ENCODE measurements at places on chromosomes 12 and 14.

DNA sequence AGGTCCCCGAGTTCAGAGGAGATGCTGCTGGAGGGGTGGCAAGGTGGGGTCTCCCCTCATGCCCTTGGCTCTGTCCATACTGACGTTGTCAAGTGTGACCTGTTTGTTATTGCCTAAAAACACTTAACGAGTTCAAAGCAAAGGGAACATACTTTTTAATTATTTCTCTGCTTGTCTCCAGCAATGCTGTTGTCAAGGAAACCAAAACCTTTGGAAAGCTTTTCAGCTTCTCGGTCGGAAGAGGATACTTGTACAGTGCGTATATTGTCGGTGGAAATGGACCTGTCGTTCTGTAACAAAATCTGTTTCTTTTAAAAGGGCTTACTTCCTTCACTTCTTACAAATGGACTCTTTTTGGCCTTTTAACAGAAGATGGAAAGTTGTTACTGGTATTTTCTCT lies 73.9 kb downstream of the SLC25A47 start:
- DNase-seq, result no peak

DNA sequence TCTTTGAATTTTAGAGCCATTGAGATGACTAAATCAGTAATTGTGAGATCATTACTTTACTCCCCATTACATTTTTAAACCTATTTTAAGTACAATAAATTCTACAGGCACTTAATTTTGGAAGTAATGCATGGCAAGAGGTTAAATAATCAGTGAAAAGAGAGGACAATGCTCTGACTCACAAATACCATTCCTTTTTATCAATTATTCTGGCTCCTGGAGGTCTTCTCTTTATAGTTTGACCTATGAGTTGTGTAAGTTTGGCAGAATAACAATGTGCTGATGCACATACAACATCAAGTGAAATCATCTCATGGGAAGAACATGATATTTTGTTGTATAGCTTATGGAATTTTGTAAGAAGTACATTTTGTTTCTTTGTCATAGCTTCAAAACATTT lies 166.7 kb downstream of the TMTC3 start:
- DNase-seq, result no peak

DNA sequence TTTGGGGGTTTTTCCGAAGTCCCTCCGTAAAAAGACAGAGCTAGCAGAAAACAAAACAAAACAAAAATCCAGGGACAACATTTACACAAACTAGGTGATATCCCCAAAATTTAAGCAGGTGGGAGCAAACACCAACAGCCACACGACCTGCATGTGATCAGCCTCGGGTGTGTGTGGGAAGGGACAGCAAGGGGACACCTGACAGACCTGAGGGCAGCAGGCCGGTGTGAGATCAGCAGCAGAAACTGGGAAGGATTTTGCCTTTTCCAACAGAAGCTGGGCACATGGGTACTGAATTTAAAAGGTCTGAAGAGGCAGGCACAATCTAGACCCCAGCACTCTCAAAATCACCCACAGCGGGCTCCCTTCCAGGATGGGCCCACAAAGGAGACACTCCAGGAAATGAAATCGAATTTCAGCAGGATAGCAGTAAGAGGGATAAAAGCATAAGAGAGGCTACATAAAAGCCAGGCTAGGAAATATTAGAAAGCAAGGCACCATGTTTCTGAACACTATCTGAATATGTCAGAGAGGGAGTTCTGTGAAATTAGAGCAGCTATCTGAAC lies 36.5 kb upstream of the SELPLG start:
- DNase-seq, result no peak

GRCh38 chr14:80862541-80862940 lies 79.0 kb downstream of the CEP128 start:
- DNase-seq, result no peak

DNA sequence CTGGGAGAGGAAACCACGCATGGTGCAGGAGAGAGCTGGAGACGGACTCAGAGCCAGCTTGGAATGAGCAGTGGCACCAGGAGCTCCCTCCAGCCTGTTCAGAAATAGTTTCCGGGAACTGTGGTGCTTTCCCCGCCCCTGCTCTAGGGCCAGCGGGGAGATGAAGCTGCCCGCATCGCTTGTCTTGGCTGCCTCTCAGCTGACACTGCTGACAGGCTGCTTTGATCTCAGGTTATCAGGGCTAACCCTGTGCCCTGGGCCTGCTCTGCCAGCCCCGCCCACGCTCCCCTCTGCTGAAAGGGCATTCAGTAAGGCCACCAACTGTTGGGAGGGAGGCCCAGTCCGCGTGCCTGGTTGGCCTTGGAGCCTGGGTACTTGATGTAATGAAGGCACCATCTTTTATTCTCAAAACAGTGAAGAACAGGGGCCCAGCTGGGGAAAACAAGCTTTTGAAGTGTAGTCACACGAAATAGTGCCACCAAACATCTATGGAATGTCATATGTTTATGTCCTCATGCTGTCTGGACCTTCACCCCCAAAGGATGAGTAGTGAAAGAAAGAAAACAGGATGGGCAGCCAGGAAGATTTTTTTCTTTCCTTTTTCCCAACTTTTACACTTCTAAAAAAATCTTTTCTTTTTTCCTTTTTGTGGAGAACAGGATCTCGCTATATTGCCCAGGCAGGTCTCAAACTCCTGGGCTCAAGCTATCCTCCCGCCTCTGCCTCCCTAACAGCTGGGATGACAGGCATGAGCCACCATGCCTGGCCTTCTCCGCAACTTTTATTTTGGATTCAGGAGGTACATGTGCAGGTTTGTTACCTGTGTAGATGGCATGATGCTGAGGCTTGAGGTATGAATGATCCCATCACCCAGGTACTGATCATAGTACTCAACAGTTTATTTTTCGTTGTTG lies 115.9 kb upstream of the TBX3 start:
- DNase-seq, result peak; percentile 47

- DNase-seq, result peak; percentile 16
These were observed 100.8 kb downstream of the CCER1 start for GRCh38 chr12:90854136-90854689.

- DNase-seq, result no peak
These were observed 637 bp upstream of the FOXG1 start for GRCh38 chr14:28765831-28766468.

- no peak for DNase-seq
These were observed 443.3 kb downstream of the ADAMTS20 start for GRCh38 chr12:43108656-43109055.

GRCh38 chr12:121512561-121512960 lies 68.3 kb downstream of the KDM2B start:
- DNase-seq, result no peak

GRCh38 chr12:110578694-110579534 lies 4.2 kb downstream of the PPTC7 start:
- no peak for DNase-seq

- no peak for DNase-seq
These were observed 92.8 kb downstream of the ASCL1 start for GRCh38 chr12:103050273-103050672.

DNA sequence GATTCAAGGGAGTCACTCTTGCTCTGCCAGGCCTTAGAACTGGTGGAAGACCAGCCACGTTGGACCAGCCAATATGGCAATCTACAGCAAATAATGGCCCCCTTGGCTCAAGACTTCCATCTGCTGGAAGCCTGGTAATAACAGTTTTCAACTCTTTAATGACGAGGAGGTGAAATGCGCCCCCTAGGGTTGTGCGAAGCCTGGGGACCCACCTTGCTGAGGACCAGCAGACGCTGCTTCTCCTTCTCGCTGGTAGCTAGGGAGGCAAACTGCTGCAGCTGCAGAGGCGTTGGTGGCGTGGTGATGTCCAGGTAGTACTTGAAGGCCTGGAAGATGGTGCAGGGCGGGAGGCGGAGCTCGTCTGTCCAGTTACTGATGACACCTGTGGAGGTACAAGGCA lies 41.5 kb upstream of the FBXO21 start:
- no peak for DNase-seq

GRCh38 chr12:32894566-32894965 lies 2.0 kb downstream of the PKP2 start:
- no peak for DNase-seq

GRCh38 chr12:80966001-80966400 lies 28.3 kb upstream of the LIN7A start:
- DNase-seq, result no peak

- peak; percentile 71 for DNase-seq
These were observed 268.2 kb downstream of the PCNX1 start for GRCh38 chr14:71175491-71175890.

- DNase-seq, result no peak
These were observed 144.8 kb downstream of the KCNA5 start for GRCh38 chr12:5188472-5188871.

GRCh38 chr12:130011611-130012385 lies 108.0 kb upstream of the TMEM132D start:
- no peak for DNase-seq

DNA sequence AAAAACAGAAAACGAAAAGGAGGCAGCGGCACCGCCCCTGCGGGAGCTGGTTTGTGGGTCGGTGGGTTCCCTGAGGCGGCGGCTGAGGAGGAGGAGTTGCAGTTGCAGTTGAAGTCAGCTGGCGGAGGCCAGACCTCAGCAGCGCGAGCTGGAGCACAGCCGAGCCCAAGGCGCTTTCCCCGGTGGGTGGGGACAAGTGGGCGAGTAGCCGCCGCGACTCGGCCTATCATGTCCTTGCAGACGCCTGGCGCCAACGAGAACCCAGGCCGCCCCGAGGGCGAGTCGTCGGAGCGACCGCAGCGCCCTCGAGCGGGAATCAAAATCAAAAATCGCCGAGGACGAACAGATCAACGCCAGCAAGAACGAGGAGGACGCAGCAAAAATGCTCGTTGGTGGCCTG lies 12.7 kb upstream of the CLEC1A start:
- DNase-seq, result no peak

DNA sequence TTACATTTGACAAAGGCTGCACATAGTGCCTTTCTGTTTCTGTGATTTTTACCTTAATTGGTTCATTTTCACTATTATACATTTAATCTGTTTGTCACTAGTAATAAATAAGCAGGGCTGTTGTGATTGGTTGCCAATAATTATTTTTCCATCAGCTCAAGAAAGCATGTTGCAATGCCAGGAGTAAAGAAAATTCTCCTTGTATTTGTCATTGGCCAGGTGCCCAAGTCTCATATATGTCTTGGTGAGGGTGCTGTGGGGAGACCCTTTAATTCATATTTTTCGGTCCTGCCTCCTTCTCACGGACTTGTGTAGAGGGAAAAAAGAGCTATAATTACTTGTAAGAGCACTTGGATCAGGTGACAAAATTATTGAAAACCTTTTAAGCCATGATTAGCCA lies 108.0 kb downstream of the KITLG start:
- no peak for DNase-seq

DNA sequence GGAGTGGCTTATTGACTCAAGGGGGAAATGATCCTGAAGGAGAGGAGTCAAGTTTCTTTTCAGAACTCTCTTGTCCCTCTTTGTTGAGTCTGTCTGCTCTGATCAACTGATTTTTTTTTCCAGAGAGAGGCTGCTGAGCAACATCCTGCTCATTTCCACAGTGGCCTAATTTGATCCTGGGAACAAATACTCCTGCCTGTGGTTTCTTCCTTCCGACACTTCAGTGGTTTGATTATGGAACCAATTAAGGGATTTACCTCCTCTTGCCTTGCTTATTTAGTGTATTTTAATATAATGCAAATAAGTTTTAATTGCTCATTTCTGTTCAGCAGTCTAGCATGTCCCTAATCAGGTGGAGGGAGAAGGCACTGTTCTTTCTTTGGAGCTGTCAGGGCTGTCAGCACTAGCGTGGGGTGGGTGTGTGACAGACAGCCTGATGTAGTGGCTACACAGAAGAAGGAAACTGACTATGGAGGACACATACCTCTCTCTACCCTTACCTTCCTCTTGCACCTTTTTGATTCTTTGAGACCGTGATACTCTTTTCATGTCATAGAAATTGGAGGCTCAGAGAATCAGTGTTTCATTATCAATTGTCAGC lies 344.9 kb upstream of the STXBP6 start:
- no peak for DNase-seq

- DNase-seq, result no peak
These were observed 281.5 kb downstream of the CACNA1C start for GRCh38 chr12:2334271-2334670.

DNA sequence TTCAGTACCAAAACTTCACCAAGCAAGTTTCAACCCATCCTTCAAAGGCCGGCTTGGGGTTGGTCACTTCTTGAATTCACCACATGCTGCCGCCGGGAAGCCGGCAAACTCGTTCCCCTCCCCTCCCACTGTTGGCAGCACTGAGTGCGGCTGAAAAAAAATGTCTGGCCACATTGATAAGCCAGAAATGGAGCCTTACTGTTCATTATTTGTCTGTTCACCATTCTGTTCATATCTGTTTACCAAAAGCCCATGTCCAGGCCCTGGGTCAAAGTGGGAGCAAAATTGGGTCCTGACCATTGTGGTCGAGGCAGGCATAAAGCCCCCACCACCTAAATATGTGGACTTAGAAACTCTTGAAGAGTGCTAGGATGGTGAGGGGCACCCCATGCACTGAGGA lies 7.3 kb upstream of the HSP90AA1 start:
- no peak for DNase-seq

DNA sequence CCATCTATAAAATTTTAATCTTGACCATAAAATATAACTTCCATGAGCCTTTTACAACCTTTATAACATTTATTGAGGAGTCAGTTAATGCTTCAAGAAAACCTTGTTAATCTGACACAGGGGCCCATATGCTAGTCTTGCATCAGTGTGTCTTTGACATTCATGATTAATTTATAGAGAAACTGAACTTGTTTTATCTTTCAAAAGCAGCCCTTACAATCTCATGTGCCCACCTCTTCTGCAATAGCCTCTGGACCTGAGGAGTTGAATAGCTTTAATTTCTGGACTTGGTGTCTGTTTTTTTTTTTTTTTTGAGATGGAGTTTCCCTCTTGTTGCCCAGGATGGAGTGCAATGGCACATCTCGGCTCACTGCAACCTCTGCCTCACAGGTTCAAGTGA lies 8.6 kb upstream of the LPCAT3 start:
- DNase-seq, result no peak

- no peak for DNase-seq
These were observed 54.4 kb upstream of the BMP4 start for GRCh38 chr14:54010981-54011380.

GRCh38 chr14:75993567-75994041 lies 8.0 kb downstream of the IFT43 start:
- DNase-seq, result no peak

GRCh38 chr12:3249081-3249800 lies 172.1 kb downstream of the TSPAN9 start:
- no peak for DNase-seq

DNA sequence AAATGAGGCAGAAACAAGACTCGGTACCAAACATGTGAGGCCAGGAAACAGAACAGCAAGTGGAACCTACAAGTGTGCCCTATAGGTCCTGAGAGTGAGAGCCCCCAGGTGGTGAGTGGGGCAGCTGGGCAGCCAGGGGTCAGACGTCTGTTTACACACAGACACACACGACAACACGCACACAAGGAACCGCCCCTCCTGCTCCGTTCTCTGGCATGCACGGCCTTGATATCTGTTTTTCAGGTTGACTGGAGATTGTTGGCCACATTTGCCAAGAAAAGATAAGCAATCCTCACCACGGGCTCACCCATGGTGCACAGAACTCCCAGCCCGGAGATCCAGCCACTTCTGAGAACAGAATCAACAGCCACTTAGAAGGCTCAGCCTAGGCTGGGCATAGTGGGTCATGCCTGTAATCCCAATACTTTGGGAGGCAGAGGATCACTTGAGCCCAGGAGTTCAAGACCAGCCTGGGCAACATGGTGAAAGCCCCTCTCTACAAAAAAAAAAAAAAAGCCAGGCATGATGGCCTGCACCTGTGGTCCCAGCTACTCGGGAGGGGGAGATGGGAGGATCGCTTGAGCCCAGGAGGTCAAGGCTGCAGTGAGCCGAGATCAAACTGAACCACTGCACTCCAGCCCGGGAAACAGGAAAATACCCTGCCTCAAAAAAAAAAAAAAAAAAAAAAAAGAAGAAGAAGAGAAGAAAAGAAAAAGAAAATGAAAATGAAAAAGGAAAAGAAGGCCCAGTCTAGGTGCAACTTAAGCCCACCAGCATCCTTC lies 19.4 kb upstream of the EIF5 start:
- no peak for DNase-seq
